ENCODE measurements at places on chromosomes 11 and 22.

DNA sequence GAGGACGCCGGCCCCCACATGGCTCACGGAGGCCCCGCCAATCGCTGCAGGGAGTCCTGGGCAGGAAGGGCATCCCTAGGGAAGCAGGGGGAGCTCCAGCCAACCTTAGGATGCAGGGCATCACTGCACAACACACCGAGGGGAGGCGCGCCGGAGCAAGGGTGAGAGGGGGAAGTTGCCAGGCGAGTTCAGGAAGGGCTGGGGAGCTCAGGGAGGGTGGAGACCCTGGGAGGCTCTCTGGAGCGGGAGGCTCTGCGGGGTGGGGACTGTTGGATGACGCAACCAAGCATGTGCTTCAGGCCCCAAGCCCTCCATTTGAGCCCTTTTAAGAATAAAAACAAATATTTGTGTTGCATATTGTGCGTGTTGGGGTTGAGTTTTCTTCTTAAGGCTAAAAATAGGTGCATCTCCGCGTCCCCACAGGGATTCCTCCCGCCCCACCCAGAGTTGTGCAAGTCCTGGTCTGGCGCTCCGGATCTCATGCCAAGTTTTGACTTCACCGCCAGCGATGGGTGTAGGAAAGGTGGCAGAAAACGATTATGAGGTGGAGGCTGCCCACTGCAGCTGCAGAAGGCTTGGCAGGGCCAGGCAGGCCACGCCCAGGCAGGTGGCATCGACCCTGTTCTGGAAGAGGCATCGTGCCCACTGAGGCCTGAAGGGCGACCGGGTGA is 65.2 kb downstream of the WNT7B start:
- peak; percentile 18 for DNase-seq

DNA sequence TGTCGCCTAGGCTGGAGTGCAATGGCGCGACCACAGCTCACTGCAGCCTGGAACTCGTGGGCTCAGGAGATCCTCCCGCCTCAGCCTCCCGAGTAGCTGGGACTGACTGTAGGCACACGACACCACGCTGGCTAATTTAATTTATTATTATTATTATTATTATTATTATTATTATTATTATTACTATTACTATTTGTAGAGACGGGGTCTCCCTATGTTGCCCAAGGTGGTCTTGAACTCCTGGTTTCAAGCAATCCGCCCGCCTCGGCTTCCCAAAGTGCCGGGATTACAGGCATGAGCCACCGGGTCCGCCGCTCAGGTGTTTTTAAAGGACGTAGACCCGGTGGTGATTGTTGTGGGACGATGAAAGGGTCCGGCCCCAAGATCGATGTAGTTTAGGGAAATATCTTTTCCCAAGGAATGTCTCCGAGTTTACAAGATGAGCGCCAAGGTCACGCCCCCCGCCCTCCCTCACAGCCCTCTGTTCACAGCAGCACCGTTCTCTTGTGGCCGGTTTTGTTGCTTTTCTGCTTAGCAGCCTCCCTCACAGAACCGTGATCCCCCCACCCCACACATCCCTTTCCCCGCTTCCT is 728 bp upstream of the POGLUT3 start:
- no peak for DNase-seq

- DNase-seq: no peak
These were observed 52.2 kb upstream of the B3GAT1 start for GRCh38 chr11:134464196-134464595.

DNA sequence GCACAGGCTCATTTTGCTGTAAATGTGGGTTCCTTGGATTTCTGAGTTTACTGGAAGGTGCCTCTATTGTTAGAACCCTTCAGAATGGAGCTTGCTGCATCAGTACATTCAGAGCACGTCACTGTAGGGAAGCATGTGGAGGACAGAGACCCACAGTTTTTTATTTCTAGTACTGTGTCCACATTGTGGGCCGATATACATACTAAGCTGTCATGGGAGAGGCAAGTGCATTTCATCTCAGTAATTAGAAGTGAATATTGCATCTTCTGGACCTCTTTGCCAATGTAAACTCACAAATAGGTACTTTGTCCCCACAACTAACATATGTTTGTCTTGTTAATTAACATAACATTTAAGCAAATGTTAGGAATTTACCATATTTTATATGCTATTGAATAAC is 139.7 kb downstream of the NAV2 start:
- no peak for DNase-seq

DNA sequence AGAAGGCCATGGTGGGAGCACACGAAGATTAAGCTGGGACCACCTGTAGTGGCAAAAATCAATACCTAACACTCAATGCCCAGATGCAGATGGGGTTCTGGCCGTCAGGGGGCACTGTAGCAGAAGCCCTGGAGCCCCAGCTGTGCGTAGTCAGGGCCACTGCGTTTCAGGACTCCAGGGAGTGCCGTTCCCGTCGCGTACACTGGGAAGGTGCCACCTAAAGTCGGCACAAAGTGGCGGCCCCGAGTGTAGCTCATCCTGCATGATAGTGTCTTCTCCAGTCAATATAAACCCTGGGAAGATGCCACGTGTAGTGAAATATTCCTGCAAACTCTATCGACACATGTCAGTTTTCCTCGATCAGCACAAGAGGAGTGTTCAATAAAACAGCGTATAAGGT is 123.8 kb upstream of the NTM start:
- DNase-seq: no peak

DNA sequence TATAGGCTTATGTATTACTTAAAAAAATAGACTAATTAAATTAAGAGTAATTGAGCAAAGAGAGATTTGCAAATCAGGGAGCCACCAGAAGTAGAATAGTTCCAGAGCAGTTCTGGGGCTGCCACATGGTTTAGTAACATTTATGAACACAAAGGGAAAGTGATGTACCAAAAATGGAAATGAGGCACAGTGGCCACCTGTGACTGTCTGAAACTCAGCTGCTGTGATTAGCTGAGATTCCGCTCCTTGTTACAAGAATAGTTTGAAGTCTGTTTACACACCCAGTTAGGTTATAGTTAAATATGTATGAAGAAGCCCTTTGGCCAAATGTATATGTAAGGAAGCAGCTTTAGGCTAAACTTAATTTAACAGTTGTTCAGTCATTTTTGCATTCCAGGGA is 901.5 kb upstream of the CHORDC1 start:
- DNase-seq: no peak

- DNase-seq: no peak
These were observed 29.3 kb upstream of the TCF20 start for GRCh38 chr22:42299586-42300258.

DNA sequence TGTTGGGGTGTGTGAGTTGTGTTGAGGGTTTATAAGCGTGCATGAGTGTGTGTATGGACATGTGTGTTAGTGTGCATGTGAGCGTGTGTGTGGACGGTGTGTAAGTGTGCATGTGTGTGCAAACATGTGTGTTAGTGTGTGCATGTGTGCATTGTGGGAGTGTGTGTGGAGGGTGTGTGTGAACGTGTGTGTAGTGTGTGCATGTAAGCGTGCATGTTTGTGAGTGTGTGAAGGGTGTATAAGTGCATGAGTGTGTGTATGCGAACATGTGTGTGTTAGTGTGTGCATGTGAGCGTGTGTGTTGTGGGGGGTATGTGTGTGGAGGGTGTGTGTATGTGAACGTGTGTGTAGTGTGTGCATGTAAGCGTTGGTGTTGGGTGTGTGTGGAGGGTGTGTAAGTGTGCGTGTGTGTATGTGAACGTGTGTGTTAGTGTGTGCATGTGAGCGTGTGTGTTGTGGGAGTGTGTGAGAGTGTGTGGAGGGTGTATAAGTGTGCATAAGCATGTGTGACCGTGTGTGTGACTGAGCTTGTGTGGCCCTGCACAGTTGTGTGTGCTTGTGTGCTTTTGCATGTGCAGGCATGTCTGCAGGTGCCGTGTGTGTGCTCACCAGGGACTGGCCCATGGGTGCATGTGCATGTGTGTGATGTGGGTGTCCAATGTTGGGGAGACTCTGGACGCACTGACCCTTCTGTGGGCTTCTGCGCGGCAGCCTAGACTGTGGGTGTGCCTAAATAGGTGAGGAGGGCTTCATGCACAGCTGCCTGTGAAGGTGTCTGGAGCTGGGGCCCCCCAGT is 866.2 kb downstream of the TBC1D22A start:
- no peak for DNase-seq

GRCh38 chr11:32176223-32176934 is 85.5 kb downstream of the RCN1 start:
- peak; percentile 82 for DNase-seq

DNA sequence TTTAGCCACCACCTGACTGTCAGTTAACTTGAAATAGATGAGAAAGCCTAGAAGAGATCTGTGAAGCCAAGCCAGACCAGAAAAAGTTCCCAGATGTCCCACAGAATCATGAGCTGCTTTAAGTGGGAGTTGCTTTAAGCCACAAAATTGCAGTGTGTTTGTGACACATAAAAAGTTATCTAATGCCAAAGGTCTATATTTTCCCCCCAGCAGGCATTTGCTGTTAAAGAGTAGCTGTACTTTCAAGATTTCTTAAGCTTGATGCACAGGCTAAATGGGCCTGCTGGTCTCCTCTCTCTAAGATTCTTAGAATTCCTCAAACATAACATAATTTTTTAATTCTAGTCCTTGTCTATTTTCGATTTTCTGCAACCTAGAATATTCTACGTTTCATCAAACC is 825.7 kb downstream of the FAM181B start:
- peak; percentile 30 for DNase-seq

DNA sequence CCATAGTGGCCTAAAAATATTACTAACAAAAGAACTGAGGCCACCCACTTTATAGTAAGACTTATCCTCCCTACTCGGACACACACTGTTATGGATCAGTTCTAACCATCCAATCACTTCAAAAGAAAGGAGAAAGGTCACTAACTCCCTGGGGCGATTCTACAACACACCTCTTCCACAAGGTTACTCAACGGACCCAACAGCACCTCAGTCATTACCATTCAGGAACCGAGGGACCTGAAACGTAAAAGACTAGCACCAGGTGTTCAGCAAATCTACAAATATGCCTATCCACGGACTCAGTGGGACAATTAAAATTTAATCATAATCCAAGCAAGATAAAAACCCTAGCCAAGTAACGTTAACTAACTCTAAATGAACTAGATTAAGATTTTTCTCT is 1.6 kb downstream of the HNRNPUL2 start:
- no peak for DNase-seq

GRCh38 chr11:121018746-121019145 is 5.2 kb upstream of the TBCEL start:
- DNase-seq: no peak

- DNase-seq: peak; percentile 10
These were observed 987 bp upstream of the NCR3LG1 start for GRCh38 chr11:17350455-17351171.

GRCh38 chr11:43576803-43577521 is 103.6 kb upstream of the HSD17B12 start:
- DNase-seq: peak; percentile 55

- DNase-seq: no peak
These were observed 10.4 kb upstream of the GAL start for GRCh38 chr11:68673991-68674390.

GRCh38 chr11:47253660-47254059 is 4.1 kb upstream of the NR1H3 start:
- DNase-seq: no peak

- no peak for DNase-seq
These were observed 70.1 kb upstream of the PICALM start for GRCh38 chr11:86138958-86139357.

GRCh38 chr11:125457814-125458343 is 38.2 kb downstream of the FEZ1 start:
- peak; percentile 91 for DNase-seq

DNA sequence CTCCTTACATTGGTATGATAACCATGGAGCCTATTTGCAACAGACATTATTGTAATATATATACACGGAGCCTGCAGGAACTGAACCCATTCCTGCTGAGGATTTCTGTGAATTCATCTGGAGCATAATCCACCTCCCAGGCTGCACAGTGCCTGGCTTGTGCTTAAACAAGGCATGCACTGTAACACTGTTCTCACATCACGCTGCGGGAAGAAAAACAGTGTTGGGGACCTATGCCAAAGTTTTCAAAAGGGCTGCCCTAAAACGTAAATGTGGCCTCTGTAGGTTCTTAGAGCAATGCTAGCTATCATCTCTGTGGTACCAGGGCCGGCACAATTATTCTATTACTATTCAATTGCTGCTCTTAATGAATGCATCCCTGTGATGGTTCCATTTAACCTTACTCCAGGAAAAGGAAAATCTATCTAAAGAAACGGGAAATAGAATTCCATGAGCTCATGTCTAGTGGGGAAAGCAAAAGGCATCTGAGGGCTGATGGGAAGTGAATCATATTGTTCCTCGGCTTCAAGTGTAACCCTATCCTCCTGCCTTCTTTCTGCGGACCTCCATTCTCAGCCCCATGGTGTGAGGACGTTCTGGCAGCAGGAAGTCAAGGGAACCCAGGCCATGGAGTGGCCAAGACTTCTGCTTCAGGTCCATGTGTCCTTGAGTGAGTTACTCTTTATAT is 525.5 kb downstream of the SOX6 start:
- no peak for DNase-seq

DNA sequence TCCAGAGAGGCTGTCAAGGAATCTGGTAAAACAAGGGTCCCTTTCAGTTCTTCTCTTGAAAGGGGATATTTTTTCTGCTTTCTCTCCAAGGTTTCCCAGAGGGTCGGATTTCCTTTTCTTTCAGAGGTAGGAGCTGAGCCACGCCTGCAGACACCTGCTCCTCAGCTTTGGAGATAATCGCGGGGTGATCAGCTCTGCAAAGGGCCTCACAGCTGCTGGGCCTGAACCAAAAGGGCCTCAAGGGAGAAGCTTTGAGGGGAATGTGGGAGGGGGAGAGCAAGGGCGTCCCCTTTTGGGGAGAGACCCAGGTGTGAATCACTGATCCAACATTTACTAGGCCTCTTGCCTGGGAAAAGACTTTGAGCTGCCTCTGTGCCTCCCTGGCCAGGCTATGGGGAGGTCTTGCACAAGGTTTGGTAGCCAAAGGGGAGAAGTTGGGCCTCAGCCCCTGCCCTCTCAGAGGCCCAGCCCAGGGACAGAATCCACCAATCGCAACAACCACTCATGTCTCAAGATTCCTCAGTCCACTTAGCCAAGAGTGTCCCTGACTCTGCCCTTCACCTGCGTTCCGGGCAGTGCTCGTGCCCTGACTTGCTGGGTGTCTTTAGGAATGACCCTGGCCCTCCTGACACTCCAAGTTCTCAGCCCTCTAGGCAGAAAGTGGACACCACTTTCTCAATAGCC is 14.0 kb upstream of the TP53I11 start:
- DNase-seq: no peak

DNA sequence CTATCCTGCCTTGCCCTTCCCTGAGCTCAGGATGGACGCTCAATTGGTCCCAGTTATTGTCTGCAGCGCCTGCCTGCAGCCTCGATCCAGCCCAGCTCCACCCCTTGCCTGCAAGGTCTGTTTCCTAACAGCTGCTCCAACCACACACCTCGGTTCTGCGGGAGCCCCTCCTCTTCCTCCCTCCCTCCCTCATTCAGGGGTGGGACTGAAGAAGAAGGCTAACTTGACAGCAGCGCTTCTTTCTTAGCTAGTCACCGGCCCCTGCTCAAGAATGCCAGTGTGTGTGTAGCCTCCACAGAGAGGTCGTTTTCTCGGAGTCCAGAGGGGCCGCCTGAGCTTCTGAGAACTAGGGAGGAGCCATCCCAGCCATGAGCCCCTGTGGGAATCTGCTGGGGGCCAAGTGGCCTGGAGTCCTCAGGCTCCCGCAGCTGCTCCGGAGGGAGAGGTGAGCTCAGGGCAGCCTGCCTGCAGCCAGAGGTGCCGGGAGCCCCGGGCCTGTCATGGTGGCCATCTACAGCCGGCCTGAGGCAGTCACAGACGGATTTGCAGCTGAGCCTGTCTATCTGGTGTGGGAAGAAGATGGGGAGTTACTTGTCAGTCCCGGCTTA is 36.1 kb downstream of the LIMK2 start:
- peak; percentile 87 for DNase-seq

- no peak for DNase-seq
These were observed 10.1 kb downstream of the TECTA start for GRCh38 chr11:121110871-121111724.
